SJCRH30 (cell line): ENCODE measurements at places on chromosomes 2 and 18. TPM values are rescaled to one million over a fixed set of nuclear protein-coding genes. Genes with fewer than 3 reads are reported as not detected.

LCT gene
- not detected in 2 replicates for total RNA-seq

IL18R1 gene
- total RNA-seq, result not detected in 2 replicates

RSAD2 gene
- not detected in 2 replicates for total RNA-seq

MYCN gene
- 185 and 190 TPM in 2 replicates for total RNA-seq

INHBB gene
- not detected in 2 replicates for total RNA-seq

C1QL2 gene
- not detected in 2 replicates for total RNA-seq

SLC30A3 gene
- 4.4 and 4.9 TPM in 2 replicates for total RNA-seq

PDE1A gene
- total RNA-seq, result 1.1 and 1.6 TPM in 2 replicates

HK2 gene
- total RNA-seq, result 38.4 and 38.8 TPM in 2 replicates

CRYGD gene
- not detected in 2 replicates for total RNA-seq

C2orf72 gene
- total RNA-seq, result not detected in 2 replicates

TMEM247 gene
- total RNA-seq, result not detected in 2 replicates

ZSWIM2 gene
- total RNA-seq, result not detected in 2 replicates

SEMA4C gene
- total RNA-seq, result 41.3 and 49.4 TPM in 2 replicates

MAL gene
- total RNA-seq, result not detected in 2 replicates
